Mesangial cell (primary cell): ENCODE measurements at places on chromosomes 6 and 20. TPM values are rescaled to one million over a fixed set of nuclear protein-coding genes. Genes with fewer than 3 reads are reported as not detected.

STMN3 gene
- total RNA-seq, result 20.7 and 69.0 TPM in 2 replicates

ETV7 gene
- 0.33 and 1.0 TPM in 2 replicates for total RNA-seq

PCSK2 gene
- total RNA-seq, result not detected in 2 replicates

OR12D3 gene
- total RNA-seq, result not detected in 2 replicates
